Activated CD4-positive, alpha-beta T cell treated with anti-CD3 and anti-CD28 coated beads, Interleukin-2, amount 50 U/mL, for 48 hours (primary cell): ENCODE measurements at places on chromosomes 5 and 9.
A peak's percentile ranks its signal among the peaks of the same experiment; 100 is the strongest.

- no peak for DNase-seq
Observed at GRCh38 chr5:31934156-31934555, 240.0 kb downstream of the GOLPH3 start.

DNA sequence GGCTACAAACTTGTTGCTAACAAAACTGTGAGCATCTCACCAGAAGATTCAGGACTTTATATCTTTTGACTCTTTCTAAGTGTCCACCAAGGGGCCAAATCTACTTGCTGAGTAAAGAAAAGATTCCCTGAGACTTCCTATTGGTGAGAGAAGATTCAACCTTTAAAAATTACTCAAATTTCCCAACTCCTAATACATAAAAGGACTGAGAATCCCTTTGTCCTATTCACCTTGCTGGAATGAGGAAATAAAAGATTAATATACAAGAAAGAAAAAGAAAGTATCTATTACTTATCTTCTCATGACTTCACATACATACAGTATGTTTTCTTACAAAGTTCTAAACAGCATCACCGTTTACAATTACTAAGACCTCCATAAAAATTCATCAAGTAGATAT is 47.9 kb upstream of the MYOT start:
- DNase-seq: no peak

GRCh38 chr5:151864061-151864748 is 60.4 kb downstream of the GLRA1 start:
- no peak for DNase-seq

DNA sequence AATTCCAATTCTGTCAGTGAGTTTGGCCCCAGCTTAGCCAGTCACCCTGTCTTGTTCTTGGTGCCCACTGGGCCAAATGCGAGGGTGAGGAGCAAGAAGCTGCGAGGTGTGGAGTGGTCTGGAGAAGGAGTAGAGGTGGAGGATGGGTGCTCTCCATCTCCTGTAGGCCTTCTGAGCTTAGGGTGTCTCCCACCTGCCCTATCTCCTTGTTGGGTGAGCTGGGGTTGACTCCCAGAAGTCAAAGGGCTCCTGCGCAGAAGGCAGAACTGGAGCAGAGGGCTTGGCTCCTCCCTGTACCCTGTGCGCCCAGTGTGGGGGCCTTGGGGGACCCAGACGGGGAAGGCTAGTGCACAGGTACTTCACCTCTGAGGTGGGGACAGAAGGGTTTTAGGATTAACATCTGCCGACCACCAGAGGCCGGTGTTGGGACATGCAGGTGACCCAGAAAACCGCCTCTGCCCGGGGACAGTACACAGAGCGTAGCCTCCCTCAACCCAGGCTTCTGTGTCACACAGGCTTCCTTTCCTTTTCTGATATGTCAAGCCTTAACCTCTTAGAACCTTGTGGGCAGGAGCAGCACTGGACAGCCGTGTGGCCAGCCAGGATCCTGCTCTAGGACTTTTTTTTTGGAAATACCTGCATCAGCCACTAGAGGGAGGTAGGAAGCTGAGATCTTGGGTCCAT is 16.9 kb downstream of the IL5 start:
- DNase-seq: peak; percentile 49

DNA sequence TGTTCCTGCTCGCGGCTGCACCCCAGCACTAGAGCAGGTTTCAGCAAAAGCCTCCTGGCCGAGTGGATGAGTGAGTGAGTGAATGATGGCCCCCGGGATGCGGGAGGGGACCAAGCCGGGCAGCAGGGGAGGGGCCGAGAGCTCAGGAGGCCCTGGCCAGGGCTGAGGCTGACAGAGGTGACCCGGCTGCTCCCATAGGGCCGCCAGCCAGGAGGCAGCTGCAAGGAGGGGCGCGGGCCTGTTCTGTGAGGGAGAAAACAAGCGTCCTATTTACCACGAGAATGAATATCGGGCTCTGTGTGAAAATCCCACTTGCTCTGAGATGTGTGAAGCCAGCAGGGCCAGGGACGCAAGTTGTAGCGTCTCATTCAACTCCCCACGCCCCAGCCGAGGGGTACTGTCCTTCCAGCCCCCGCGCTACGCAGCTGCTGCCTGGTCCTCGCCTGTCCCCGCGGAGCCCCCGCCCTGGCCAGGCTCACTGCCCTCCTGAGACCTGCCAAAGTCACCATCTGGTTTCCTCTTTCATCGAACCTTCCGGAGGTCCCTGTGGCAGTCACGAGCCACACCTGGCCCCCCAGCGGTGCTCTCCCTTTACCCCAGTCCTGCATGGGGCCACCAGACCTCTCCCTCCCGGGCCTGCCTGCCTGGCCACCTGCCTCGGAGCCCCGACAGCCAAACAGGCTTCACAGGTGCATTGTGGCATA is 38.8 kb downstream of the RASGEF1C start:
- no peak for DNase-seq
